ENCODE measurements at places on chromosomes 3 and 15.

GRCh38 chr3:59783468-59783988 lies 733.7 kb upstream of the CFAP20DC start:
- no peak for DNase-seq

GRCh38 chr15:85019815-85020590 lies 38.3 kb downstream of the PDE8A start:
- DNase-seq: no peak

GRCh38 chr15:88472225-88472624 lies 4.7 kb downstream of the MRPS11 start:
- DNase-seq: no peak

- DNase-seq: no peak
These were observed 12.9 kb upstream of the SNRK start for GRCh38 chr3:43273416-43273815.

DNA sequence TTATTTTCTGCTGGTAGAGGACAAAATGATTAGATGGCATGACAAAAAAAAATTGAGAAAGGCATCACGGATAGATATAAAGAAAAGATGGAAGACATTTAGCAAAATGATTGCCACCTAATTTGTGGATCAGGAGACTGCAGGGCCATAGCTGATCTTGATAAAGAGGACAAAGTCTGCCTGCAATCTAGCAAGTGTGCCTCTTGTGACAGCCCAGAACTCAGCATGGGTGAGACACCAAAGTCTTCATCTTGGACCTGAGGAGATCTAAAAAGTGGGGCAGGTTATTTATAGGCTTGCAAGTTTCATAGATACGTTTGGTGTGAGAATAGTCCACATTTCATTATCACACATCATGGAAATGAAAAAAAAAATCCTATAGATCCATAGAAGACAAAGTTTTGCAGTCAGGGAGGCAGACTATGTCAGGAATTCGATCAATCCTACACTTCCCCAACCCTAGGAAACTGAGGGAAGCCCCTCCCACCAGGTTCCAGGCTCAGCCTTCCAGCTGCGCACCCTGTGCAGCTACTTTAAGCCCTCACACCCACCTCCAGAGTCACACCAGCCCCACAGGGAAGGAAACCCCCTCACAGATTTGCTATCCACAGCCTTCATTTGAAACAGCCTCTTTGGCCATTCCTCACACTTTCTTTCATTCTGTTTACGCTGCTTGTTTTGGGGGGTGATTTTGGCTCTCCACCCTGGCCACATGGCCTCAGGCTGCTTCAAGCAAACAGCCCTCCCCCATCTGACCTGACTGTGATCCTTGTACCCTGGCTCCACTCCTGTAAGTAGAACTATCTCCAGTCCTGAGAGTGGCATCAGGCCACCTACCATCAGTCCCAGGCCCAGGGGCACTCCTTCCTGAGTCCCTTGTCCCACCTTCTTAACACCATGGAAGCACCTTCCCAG lies 28.1 kb upstream of the KLHL6 start:
- DNase-seq: no peak

Measured in activated gamma-delta T cell treated with anti-CD3 and anti-CD28 coated beads, Interleukin-2, amount 50 U/mL, for 16 hours (primary cell).